ENCODE measurements at places on chromosomes 1 and 21.

DNA sequence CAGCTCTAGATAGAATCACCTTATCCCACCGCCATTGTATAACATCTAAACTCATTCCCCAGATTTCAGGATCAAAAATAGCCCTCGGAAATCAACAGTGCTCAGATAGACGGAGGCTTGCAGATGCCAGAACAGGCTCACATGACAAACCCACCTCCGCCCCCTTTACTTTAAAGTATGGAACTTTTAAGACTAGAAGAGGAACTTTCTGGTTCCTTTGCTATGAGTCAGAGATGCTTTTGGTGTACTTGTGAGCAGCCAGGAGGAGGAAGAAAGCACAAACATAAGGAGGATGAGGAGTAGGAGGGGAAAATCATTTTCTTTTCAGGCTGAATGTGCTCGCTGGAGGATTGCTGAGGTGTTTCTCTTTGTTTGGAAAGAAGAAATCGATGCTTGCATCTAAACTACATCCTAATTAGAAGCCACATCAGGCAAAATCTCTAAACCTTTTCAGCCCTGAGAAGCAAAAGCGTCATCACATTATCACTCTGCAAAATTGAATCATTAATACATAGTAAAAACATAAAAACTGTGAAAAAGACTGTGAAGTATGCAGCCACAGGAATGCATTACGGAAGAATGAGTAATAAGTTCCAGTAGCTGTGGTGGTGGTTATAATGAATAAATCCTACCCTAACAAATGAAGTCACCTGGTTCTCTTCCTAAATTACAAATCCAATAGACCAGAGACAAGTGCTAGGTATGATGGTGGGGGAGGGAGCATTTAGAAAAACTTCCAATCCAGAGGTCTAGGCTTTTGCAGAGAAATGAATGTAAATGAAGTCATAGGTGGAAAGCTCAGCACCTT, 251.3 kb downstream of the KCNH1 start:
- DNase-seq: no peak

- no peak for DNase-seq
Measured at GRCh38 chr1:4149831-4150230, 249.8 kb upstream of the C1orf174 start.

GRCh38 chr1:22800629-22801028, 90.0 kb downstream of the EPHB2 start:
- DNase-seq: no peak

DNA sequence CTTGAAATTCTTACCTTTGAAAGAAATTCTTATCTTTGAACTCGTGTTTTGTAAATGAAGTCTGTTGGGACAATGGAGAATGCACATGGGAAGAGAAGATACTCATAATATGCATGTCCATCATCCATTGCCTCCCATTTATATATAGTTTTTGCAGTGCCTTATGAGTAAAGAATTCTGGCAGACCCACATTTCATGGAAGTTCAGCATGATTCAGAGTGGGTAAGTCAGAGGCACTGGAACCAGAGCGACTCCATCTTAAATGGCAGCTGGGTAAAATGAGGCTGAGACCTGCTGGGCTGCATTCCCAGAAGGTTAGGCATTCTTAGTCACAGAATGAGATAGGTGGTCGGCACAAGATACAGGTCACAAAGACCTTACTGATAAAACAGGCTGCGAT, 13.8 kb downstream of the LAX1 start:
- DNase-seq: no peak

GRCh38 chr1:47686731-47687630, 249.1 kb downstream of the FOXD2 start:
- DNase-seq: no peak

GRCh38 chr1:229509576-229509975, 1.4 kb upstream of the NUP133 start:
- DNase-seq: no peak

- DNase-seq: no peak
Measured at GRCh38 chr1:54851936-54852524, 35.0 kb downstream of the DHCR24 start.

- no peak for DNase-seq
Measured at GRCh38 chr1:12305377-12305776, 75.5 kb downstream of the VPS13D start.

DNA sequence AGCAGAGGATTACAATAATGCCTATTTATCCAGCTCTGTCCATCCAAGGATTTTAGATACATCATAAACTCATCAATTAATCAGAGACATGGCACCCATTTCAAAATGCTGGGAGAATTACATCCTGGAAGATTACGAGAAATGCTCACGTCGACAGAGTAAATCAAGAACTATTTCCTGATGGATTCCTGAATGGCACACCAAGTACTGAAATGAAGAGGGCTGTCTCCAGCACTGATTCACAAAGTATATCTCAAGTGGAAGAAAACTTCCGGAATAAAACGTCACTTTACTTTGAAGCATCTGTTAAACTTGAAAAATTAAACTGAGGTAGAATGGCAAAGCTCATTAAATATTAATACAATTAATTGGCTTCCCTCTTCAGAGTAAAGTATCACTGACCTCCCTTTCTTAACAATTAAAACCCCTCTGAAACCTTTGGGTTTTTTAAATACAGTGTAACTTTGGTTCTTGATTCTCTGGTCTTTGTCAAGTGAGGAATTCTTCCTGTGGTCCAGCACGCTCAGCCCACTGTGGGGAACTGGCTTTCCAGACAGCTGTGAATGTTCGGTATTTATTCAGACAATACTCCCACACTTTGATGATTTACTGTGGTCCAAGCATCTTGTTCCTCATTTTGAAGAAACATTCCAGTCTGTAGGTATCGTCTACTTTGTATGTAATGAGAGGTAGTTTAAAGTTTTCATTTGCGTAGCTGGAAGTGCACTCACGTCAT, 288.0 kb downstream of the NFIA start:
- DNase-seq: no peak

GRCh38 chr1:53463961-53464899, 5.0 kb downstream of the DMRTB1 start:
- DNase-seq: no peak

DNA sequence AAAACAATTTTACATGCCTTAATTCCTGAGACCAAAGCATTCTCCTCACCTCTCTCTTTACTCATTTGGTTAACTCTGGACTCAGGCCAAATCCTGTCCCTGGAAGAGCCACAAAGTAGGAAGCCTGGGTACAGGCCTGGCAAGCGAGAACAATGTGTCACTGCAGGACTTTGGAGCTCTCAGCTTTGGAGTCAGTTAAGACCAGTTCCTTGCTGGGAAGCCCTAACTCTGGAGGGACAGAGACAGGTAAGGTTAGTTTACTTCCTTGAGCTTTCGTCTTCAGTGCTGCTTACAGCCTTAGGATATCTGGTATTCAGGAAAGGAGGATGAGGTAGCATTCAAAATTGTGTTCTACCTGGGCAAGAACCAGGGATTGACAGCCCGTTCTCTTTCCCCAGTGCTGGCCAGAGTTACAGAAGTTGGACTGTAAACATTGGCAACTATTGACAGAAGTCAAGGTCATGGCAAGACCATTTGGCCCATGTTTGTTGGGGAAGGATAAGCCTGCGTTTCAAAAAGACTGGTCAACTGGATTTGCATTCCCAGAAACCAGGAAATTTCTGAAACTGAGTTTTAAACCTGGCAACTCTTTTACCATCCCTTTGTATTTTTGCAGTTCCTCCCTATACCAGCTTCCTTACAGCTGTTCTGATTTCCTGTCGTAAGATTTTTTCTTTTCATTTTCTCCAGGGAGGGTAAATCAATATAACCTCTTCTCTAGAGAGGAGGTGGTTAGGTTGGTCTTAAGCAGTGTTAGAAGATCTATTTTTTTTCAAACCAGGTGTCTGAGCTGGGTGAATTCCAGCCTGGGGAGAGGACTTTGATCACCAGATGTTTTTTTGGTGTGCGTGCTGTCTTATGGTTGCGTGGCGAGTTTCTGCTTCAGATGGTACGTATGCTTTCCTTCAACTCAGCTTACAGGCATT, at the start of gene C4BPB:
C4BPB (plus strand) TSS at position 160 of the 926 bp plus-strand sequence; CDS start at position 832, 672 bp downstream.
- DNase-seq: no peak

- no peak for DNase-seq
Measured at GRCh38 chr1:238982736-238983135, 403.6 kb upstream of the CHRM3 start.

DNA sequence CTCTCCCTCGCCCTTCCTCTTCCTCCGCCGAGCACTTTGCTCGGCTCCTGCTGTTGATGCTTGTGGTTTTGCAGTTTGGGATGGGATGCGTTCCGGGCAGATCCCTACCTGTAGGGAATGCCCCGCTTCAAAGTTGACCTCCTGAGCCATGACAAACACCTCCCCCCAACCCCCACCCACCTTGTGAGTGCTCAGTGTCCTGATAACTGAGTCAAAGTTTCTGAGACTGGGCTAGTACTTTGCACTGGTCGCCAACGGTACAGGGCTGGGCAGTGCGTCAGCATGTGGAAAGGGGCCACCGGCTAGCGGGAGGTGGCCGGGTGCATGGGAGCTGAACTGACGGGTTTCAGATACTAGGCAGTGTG, 771 bp downstream of the RABGAP1L start:
- DNase-seq: no peak

GRCh38 chr1:25867210-25867991, 8.1 kb downstream of the PAQR7 start:
- DNase-seq: no peak

- DNase-seq: no peak
Measured at GRCh38 chr1:154867064-154867825, 2.8 kb downstream of the KCNN3 start.

DNA sequence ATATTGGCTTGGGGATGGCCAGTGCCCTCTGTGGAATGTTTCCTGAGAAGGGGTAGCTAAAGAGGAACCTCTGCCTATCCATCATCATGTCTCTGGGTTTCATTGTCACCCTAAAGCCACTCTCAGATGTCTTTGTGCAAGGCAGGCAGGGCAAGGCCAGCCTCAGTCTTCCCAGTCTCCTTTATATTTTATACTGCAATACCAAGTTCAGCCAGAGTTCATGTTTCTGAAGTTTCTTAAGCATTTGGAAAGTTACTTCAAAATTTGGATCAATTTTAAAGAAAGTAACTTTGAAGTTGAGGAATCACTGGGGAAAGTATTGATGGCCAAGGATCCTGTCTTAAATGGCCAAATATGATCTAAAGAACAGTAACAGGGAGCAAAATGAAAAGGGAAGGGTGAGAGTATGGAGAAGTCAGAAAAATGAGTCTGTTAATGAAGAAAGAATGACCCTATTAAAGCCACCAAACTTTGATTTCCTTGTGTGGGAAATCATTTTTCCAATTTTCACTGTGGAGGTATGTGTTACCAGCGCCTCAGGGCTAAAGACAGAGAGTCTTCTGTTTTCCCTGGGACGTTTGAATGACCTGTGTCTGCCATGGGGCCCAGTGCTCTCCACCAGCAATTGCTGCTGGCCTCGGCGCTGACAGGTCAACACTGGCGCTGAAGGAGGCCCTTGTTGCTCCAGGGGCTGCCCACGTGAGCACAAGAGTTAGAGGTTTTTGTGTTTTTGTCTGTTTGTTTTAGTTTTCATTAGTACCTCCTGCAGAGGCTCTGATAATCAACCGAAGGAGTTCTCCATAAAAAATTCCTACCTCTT, 93.9 kb downstream of the ATP5PO start:
- no peak for DNase-seq

DNA sequence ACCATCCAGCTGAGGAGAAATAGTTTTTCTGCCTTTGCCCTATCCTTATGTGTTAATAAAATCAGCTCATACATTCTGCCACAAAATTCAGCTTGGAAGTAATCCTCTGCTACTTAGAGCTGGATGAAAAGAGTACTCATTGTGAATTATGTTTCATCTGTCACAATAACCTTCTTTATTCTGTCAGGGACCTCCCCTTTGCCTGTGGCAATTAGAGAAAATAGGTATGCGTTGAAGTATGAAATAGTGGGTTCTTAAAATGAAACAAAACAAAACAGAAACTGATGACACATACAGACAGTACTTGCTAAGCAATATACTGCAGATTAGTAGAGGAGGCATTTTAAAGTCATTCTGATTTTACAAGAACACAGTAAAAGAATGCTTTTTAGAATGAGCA, 578.5 kb downstream of the USP25 start:
- DNase-seq: no peak

GRCh38 chr1:152657677-152658076, 5.5 kb upstream of the LCE2D start:
- no peak for DNase-seq

GRCh38 chr1:231847612-231848397, 221.2 kb downstream of the DISC1 start:
- DNase-seq: no peak

DNA sequence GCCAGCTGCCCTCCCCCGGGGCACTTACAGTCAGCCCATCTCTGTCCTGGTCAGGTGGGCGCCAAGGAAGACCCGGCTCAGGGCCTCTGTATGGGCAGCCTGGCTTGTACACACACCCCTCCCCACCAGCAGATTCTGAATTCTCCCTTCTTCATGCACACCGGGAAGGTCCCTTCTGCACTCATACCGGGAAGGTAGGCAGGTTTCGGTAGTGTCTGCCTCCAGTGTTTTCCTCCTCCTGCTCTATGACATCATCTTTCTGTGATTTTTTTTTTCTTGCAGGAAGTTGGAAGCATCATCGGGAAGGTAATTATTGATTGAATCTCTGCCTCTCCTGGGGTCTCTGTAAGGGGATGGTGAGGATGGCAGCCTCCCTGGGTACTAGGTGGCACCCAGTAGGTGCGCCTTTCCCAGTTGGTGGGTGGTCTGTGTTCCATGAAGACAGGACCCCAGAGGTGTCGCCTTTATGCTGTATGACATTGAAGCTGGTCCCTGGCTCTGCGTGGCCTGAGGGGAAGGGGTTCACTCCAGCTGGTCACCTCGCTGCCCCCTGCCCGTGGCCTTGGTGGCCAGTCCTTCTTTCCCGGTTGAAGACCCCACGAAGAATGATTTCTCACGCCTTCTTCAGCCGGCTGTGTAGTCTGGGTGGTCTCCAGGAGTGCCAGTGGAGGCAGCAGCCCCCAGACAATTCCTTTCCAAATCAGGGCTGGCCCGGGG, 82.1 kb upstream of the COL6A1 start:
- no peak for DNase-seq

- no peak for DNase-seq
Measured at GRCh38 chr1:234897390-234897749, 231.3 kb downstream of the TOMM20 start.

GRCh38 chr1:207000651-207001291, 30.5 kb upstream of the FCAMR start:
- DNase-seq: no peak

DNA sequence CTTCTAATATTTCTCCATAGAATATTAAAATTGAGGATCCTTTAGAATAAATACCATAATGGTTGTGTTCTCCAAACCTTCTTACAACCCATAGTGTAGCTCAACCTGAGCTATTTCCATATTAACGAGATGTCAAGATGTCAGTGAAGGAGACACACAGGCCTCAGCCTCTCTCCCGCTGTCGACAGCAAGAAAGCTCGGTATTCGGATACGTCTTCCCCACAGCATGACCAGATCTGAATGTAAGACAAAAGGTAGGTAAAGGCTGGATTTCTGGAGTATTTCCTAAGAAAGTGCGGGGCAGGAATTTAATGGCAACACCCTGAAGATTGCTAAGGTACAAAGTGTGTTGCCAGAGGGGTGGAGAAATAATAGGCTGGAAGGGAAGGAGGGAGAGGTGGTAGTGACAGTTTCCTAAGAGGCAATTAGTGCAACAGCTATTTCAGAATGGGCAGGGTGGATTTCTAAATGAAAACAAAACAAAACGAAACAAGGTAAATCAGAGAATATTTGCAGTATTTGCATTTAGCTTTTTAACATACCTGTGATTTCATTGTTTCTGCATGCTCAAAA, 1.7 kb downstream of the ADSS2 start:
- no peak for DNase-seq

GRCh38 chr1:8777867-8778266, 39.6 kb downstream of the RERE start:
- DNase-seq: no peak

- DNase-seq: no peak
Measured at GRCh38 chr1:160429702-160430535, 29.6 kb downstream of the VANGL2 start.
